Pulmonary artery endothelial cell (primary cell): ENCODE measurements at places on chromosomes 5 and 9. TPM values are rescaled to one million over a fixed set of nuclear protein-coding genes. Genes with fewer than 3 reads are reported as not detected.

GRCh38 chr9:121707477-121708424, 56.3 kb downstream of the DAB2IP start:
- DNase-seq: no peak

DNA sequence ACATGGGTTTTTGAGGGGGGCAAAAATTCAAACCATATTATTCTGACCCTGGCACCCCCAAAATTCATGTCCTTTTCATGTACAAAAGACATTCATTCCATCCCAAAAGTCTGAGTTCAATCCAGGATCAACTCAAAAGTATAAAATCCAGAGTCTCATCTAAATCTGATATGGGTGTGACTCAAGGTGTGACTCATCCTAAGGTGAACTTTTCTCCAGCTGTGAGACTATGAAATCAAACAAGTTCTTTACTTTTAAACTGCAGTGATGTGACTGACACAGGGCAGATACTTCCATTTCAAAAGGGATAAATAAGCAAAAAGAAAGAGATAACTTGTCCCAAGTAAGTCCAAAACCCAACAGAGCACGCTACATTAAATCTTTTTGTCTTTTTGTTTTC, 20.6 kb upstream of the CYLC2 start:
- DNase-seq: no peak

DNA sequence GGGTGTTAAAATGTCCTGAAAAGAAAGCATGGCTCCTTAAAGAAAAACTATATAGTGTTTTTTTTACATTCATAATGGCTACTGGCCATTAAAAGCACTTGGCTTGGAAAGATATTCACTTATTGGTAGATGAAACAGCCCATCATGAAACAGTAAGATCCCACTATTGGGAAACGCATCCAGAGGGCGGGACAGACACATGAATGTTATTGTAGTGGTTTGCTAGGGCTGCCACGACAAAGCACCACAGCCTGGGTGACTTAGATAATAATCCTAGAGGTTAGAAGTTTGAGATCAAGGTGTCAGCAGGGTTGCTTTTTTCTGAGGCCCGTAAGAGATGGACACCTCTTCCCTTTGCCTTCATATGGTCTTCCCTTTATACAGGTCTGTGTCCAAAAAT, 139.4 kb upstream of the ANKH start:
- no peak for DNase-seq

- DNase-seq: no peak
These were observed 444.6 kb downstream of the ZNF608 start for GRCh38 chr5:124301850-124302249.

- no peak for DNase-seq
These were observed 90.8 kb upstream of the PRRC1 start for GRCh38 chr5:127426661-127427060.

GRCh38 chr9:111731928-111732327, 62.8 kb downstream of the SHOC1 start:
- no peak for DNase-seq

GRCh38 chr9:16928179-16928945, 57.9 kb upstream of the BNC2 start:
- DNase-seq: no peak

- DNase-seq: no peak
These were observed 155.2 kb downstream of the GAS1 start for GRCh38 chr9:86792136-86792535.

- no peak for DNase-seq
These were observed 292.0 kb upstream of the ZNF608 start for GRCh38 chr5:125038477-125038876.

DNA sequence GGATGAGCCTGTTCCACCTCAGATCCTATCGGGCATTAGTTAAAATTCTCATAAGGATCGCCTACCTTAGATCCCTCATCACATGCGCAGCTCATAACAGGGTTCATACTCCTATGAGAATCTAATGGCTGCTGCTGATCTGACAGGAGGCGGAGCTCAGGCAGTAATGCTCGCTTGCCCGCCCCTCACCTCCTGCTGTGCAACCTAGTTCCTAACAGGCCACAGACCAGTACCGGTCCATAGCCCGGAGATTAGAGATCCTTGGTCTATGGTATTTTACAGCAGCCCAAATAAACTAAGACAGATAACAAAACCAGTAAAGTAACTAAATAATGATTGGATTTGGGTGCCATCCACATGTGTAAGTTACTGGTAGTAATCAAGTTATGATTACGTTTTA, 17.5 kb downstream of the GOLPH3 start:
- DNase-seq: no peak

GALNT10 gene
- total RNA-seq: 39.5 and 60.4 TPM in 2 replicates
